Right lung (tissue), 10 donors: ENCODE measurements at places on chromosomes 2 and 18.
A peak's percentile ranks its signal among the peaks of the same experiment; 100 is the strongest.

- peak; percentile 77 for DNase-seq
Measured at GRCh38 chr2:99881901-99882591, 260.3 kb downstream of the AFF3 start.

- DNase-seq = no peak
Measured at GRCh38 chr2:9145109-9145751, 61.4 kb upstream of the ASAP2 start.

DNA sequence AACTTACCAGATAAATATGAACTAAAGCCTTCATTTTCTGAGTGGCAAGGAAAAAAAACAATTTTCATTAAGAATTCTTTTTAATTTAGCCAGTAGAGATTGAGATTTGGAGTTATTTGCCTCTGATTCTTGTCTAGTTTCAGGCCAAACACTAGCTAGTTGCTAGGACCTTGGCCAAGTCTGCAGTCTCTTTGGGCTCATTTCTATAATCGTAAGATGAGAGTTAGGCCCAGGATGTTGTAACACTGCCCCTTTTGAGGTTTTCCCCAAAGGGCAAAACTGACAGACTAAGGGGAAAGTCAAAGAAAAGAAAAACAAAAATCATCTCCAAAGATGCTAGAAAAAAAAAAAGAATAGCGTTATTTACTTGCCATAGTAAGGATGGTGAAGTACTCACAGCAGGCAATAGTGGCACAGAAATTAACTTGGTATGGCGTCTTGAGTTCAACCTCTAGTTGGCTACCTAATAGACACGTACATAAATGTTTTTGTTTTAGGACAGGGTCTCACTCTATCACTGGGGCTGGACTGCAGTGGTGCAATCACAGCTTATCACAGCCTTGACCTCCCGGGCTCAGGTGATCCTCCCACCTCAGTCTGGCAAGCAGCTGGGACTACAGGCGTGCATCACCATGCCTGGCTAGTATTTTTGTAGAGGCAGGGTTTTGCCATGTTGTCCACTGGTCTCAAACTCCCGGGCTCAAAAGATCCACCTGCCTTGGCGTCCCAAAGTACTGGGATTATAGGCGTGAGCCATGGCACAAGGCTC, 23.0 kb upstream of the ADAM17 start:
- DNase-seq = no peak

- no peak for DNase-seq
Measured at GRCh38 chr2:38093527-38094165, 17.7 kb upstream of the CYP1B1 start.

- DNase-seq = peak; percentile 54
Measured at GRCh38 chr2:180191432-180192124, 184.5 kb upstream of the CWC22 start.
